GM19239 (cell line): ENCODE measurements at places on chromosomes 3 and 15.

- no peak for DNase-seq
Observed at GRCh38 chr3:66303491-66303901, 82.7 kb downstream of the SLC25A26 start.

DNA sequence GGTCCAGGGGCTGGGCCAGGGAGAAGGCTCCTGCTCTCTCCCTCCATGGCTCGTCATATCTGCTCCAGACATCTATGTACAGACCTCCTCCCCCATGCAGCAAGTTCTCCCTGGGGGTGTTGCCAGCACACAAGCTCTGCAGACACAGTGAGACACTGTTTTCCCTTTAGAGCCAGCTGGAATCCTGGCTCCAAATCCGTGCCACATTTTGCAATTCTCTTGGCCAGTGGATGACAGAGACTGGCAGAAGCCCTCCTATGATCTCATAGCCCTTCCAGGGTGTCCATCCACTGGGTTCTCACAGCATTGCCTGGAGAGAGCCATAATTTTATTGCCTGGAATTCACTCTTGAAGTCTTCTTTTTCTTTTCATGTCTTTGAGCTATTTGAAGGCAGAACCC, 203.9 kb downstream of the TLE3 start:
- no peak for DNase-seq

DNA sequence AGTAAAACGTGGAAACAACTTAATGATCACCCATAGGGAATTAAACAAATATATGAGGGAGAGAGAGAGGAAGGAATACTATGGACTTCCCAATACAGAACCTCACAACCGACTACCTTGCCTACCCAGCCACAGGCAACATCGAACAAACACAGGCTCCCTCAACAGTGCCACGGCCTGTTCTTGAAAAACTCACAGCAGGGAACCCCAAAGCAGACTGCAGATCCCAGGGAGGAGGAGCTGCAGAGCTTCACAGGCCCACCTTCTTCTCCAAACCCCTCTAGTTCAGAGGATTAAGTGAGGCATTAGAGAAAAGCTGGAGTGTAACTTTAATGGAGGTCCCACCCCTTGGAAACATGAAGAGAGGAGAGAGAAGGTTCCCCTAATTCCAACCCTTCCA, 110.2 kb downstream of the ST8SIA2 start:
- DNase-seq: no peak

DNA sequence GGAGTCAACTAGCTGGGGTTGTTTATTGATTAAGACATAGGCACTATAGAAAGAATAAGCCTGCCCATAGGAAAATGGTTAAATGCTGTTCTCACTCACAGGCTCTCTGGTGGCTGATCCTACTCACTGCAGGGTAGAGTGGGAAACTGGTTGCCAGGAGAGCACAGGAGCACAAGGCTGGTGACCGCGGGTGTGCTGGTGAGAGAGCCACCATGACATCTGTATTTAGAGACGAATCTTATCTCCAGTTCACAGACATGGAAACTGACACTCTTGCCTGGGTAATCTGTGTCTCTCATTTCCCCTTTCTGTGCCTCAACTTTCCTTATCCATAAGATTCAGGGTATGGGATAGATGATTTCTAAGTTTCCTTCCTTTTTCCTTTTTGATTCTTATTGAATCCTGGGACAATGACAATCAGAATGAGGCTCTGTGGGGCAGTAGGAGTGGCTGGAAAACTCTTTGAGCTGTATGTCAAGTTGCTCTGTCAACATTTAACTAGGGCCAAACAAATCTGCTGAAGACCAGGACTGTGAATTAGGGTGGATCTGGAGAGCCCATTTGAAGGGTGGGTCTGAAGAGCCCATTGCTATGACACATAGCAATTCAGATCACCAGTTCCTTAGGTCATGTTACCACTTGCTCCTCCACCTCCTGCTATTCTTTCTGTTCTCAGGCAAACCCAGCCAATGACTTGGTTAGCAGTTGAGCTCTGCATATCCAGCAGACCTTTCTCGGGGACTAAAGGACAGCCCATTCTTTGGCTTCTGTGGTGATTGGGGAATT, 286.1 kb upstream of the TBL1XR1 start:
- DNase-seq: no peak

GRCh38 chr15:83512459-83512858, 65.3 kb downstream of the SH3GL3 start:
- no peak for DNase-seq

GRCh38 chr3:64342940-64343688, 117.8 kb upstream of the PRICKLE2 start:
- DNase-seq: no peak

DNA sequence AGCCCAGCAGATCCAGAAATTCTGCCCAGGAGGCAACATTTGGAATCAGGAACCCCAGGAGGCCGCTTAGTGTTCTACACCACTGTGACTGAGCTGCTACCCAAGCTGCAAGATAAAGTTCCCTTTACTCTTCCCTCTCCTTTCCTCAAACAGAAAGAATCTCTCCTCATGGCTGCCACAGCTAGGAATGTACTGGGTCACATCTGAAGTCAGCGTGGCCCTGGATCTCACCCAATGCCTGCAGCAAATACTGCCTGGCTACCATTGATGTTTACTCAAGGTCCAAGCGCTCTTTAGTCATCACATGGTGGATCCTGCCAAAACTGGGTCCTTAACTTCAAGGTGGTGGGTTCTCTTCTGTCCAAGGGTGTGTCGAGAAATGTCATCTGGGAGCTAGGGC, 382.7 kb downstream of the EPHA6 start:
- DNase-seq: no peak

- no peak for DNase-seq
Observed at GRCh38 chr3:29890801-29891200, 609.9 kb downstream of the RBMS3 start.

DNA sequence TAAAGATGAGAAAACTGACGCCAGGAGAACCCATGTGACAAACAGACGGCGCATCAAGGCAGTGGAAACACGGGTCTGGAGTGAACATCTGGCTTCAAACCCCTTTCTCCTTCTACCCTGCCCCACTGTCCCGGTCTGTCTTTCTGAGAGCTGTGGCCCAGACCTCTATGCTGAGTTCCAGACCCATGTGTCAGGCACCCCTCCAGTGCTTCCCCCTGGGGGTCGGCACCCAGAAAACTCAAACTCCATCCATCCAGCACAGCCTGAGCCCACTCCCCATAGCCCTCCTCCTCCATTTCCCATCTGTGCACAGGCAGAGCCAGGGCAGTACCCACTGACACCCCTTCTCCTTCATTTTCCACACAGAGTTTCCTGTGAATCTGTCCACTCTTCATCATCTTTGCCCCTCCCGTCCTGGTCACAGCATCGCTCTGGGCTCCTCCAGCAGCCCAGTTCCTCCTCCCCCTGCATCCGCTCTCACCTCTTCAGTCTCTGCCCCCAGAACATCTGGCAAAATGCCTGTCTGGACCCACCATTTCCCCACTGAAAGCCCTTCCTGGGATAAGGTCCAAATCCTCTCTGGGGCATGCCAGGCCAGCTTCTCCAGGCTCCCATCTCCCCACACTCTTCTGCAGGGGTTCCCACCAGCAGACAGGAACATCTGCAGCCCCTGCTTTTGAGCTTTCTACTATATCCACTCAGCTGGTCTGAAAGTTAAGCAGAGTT, 2.9 kb downstream of the FAM240A start:
- DNase-seq: no peak

DNA sequence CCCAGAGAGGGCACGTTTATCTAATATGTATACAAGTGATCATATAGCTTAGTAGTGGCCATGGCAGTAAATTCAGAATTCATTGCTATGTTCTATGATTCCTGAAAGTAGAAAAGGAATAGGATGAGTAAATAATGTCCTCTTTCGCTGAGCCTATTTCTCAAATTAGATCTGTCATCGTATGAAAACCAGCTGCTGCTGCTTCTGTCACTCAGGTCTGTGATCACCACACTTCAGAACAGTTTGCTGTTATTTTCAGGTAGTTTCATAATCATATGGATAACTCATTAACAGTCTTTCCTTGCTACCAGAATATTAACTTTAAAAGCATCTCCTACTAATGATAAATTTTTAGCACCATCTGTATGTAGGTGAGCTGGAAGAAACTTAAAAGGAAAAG, 289.1 kb upstream of the AZI2 start:
- no peak for DNase-seq

- no peak for DNase-seq
Observed at GRCh38 chr3:9508781-9509180, 44.8 kb downstream of the LHFPL4 start.

DNA sequence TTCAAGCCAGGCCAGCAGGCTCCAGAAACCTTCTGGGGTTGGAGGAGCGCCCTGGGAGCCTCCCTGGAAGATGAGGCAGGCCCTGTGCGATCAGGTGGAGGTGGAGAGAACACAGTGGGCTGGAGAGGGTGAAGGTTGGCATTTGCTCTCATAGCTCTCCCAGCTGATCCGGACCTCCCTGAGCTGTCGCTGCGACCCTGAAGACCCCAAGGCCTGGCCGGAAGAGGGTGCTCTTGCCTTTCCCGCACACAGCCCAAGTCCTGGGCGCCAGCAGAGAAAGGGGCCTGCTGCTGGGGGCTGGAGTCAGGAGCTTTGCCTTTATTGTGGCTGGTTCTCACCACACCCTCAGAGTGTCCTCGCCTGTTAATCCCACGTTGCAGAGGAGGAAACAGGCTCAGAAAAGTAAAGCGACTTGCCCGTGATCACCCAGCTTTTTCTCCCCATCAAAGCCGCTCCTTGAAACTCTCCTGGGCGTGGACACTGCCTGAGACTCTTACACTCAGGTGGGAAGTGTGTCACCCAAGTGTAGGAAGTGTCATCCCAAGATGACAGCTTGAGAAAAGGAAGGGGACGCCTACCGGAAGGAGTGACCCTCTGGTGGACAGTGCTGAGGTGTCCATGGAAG, 8.6 kb upstream of the RPL29 start:
- no peak for DNase-seq

DNA sequence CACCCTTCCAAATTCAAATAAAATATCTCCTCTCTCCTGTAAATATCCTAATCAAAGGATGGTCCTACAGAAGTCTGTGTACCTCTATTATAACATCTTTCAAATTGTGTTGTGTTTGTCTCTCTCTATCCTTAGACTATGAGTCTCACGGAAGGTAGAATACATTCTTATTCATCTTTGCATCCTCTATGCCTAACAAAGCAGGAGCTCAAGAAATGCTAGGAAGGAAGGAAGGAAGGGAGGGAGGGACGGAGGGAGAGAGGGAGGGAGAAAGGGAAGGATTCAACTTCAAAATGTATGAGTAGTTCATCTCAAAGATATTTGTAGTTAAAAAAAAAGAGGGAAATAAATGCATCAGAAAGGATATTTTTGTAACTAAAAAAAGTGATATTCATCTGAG, 150.0 kb downstream of the RTP4 start:
- no peak for DNase-seq

- DNase-seq: no peak
Observed at GRCh38 chr3:54781728-54782127, 146.1 kb downstream of the LRTM1 start.

DNA sequence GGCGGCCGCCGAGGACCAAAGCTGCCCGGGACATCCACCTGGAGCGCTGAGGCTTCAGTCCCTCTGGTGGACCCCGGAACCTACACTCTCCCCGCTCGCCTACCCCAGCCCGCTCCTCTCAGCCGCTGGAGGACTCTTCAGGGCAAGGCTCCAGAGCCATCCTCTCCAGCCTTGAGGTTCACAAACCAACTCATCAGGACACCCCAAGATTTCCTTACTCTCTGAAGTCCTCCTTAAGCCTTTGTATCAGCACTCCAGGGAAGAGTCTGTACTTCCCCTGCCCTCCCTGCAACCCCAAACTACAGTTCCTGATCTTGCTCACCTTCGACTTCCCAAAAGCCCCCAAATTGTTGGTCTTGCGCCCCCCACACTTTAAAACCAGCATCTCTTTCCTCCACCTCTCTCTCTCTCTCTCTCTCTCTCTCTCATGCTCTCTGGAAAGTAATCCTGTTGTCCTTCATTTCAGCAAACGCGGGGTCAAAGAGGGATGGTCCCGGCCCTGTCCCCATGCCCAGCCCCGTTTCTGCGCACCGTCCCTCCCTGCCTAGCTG, 438 bp downstream of the THBS1 start:
- DNase-seq: no peak

- DNase-seq: no peak
Observed at GRCh38 chr3:181384970-181385369, 326.8 kb upstream of the SOX2 start.

DNA sequence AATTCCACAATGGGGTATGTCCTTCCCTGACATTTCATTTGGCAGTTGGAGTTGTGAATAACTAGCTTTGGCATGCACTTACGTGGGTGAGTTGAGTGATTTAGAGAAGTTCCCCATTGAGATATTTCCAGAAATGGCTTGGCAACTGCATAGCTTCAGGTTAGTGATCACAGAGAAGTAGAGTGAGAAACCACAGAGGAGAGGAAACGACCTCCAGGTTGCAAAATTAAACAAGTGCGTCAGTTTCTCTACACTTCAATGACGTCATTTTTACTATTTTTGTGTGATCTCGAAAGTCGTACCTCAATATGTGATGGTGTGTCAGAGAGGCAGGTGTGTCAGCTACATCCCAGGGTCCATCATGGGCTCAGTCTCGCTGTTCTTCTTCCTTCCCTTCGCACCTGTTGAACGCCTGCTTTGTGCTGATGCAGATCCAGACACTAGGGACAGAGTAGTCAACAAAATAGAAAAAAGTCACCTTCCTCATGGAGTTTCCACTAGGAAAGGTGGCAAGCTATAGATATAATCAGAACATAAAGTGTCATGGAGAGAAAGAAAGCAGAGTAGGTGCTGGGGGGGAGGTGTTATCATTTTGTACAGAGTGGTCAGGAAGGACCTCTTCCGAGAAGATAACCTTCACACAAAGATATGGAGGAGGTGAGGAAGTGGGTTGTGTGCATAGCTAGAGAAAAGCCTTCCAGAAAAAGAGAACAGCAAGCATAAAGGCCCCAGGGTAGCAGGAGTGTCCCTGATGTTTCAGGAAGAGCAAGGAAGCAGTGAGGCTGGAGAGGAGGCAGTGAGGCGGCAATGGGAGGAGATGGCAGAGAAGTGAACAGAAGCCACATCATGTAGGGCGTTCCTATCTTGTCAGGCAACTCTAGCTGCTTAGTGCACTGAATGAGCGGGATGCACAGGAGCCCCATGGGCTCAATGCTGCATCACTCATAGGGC, 75.6 kb downstream of the MCTP2 start:
- peak; percentile 27 for DNase-seq

DNA sequence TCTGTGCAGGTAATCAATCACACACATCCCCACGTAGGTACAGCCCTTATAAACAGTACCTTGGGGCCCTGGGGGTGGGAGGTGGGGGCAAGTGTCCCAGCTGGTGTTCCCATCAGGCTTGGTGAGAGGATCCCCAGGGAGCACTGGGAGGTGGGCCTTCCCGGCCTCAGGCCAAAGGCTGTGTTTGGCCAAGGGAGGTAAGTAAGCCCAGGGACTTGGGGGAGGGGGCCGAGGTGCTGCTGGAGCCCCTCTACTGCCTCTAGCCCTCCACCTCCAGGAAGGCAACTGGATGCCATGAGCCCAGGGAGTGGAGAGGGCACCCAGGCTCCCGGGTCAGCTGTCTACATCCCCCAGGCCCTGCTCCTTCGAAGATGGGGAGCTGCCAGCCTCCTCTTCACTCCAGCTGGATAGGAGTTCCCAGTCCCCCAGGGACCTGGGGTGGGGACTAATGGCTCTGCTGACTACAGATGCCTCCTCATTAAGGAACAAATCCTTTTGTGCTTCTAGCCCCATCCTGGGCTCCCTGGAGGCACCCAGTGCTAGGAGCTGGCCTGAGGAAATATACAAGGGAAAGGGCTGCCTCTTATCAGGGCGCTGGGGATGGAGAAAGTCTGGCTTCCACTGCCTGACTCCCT, 33.1 kb downstream of the RNU5B-1 start:
- DNase-seq: no peak

GRCh38 chr15:101307048-101307896, 12.2 kb upstream of the SNRPA1 start:
- DNase-seq: no peak
